Fibroblast of skin of scalp (primary cell): ENCODE measurements at places on chromosomes 3 and 15.

GRCh38 chr3:117128872-117129271, 419.3 kb downstream of the TUSC7 start:
- DNase-seq, result no peak

GRCh38 chr15:53875711-53876110, 102.5 kb upstream of the UNC13C start:
- no peak for DNase-seq

DNA sequence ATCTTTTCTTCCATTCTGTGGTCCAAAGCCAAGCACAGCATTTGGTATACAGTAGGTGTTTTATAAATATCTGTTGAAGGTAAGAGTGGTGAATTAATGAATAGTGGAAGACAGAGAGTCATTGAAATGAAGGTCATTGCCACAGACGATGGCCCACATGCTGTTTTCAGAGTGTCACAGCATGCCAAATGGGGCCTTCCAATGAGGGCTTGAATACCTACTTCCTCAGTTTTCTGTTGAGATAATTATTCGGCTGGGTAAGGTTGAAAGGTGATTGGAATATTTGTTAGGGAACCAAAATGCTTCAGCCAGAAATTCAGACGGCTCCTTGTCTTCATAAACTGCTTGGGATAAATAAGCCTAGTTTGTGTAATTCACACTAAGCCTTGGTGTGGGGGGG, 205.3 kb upstream of the TBL1XR1 start:
- no peak for DNase-seq

GRCh38 chr3:146414010-146414409, 55.4 kb downstream of the PLSCR2 start:
- DNase-seq, result no peak
